ENCODE measurements at places on chromosomes 4 and X.

GRCh38 chr4:14783011-14783877 is 219.0 kb upstream of the CPEB2 start:
- peak; percentile 54 for DNase-seq

- DNase-seq: no peak
Observed at GRCh38 chr4:158993891-158994290, 109.0 kb upstream of the RAPGEF2 start.

GRCh38 chrX:26670521-26670920 is 454.6 kb downstream of the MAGEB5 start:
- DNase-seq: no peak

DNA sequence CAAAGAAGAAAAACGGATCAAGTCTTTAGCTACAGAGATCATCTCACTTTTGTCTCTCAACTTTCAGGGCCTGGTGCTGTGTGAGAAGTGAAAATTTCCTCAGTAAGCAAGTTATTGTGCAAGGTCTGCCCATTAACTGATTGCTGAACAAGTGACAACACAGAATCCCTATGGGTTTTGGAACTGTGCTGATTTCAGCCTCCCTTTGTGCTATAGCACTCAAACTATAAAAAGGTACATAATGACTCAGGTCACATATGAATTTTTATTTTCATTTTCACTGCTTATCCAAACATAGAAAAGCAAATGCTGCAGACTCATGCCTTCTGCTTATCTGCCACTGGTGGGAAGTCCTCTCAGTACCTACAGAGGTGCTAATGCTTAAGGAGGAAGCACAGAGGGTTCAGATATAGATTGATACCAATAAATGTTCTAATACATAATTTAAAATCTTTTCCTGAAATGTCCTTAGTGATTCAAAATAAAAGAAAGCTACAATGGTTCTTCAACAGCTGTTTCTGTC is 576.2 kb upstream of the CT83 start:
- no peak for DNase-seq

- DNase-seq: no peak
Observed at GRCh38 chrX:152137771-152138387, 498 bp downstream of the MAGEA10 start.

- DNase-seq: no peak
Observed at GRCh38 chrX:94576367-94577004, 902.5 kb downstream of the FAM133A start.

GRCh38 chrX:17567187-17567586 is 170.1 kb upstream of the SCML1 start:
- DNase-seq: no peak

- DNase-seq: no peak
Observed at GRCh38 chr4:15504041-15504440, 34.4 kb downstream of the CC2D2A start.

GRCh38 chr4:169620880-169621248 is 486 bp downstream of the CLCN3 start:
- DNase-seq: no peak

DNA sequence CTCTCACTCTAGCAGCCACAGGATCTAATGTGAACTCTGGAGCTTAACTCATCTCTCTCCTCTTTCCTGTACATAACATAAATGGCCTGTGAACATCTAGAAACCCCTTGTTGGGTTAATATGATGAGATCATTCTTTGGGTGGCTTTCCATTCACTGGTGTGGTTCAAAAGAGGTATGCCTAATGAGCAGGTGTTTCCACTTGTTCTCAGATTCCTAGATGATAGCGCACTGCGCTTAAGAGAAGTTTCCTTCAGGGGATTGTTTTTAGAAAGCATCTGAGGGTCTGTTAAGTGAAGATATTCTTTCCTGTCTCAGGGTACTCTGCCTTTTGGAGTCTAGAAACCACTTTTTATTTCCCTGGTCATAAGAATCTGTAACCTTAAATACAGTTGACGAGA is 32.5 kb downstream of the FRMPD4 start:
- DNase-seq: no peak

DNA sequence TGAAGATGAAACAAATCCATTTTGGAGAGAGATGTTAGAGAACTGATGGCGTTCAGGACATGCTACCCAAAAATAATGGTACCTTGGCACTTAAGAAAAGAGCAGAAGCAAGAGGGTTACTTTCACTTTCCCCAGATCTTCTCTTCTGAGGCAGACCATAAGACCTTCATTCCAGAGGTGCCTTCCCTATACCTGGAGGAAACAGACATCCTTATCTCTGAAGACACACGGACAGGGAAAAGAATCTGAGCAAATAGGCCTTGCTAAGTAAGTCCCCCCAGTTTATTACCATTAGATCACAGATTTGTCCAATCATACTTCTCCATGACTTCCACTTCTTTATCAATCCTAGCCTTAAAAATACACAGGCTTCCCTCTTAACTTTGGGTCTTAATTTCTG is 2.0 kb upstream of the FGF2 start:
- no peak for DNase-seq

- no peak for DNase-seq
Observed at GRCh38 chr4:150598909-150599308, 17.0 kb downstream of the MAB21L2 start.

DNA sequence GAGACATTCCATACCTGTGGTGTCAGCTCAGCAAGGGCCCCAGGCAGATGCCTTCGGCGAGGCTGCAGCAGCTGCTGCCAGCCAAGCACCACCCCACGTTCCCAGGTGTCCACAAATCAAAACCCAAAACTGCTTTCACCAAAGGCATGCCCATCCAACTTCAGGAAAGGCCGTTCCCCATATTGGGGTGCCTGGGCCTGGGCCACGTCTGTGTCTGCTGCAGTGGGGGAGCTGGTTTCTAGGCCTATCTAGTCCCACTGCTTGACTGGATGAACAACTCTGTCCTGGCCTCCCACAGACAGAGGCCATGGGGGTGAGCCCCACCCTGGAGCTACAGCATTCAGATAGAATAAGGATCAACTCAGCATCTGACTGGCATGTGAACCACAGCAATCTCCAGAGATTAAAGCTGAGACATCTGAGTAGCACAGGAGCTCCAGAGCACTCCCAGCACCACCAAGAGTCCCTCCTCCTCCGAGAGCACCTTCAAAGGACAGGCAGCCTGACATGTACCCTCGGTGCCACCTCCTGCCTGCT is 37.0 kb downstream of the NAT8L start:
- DNase-seq: peak; percentile 17

GRCh38 chrX:54045563-54046228 is 1.4 kb upstream of the PHF8 start:
- DNase-seq: no peak

DNA sequence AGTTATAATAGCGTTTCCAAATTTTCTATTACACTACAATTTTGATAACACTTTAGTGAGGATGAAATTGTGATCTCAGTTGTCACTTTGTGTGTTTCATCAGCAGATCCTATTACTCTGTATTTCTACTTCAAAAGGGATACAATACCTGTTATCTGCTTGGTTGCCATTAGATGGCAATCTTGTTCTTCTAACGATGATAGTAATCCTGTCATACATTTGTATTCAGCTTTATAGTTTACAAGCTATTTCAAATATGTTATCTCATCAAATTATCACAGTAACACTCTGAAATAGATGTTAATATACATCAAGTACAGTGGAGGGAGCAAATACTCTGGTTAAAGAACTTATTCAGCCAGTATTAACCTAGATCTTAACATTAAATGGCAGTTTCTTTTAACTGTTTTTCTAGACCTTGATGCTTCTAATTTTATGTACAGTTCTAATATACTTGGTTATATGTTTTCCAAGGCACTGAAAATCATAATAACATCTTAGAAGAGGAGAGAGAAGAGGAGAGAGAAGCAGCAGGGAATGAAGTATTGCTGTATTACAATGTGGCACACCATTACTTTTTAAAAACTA is 292.0 kb downstream of the CCSER1 start:
- DNase-seq: peak; percentile 19

DNA sequence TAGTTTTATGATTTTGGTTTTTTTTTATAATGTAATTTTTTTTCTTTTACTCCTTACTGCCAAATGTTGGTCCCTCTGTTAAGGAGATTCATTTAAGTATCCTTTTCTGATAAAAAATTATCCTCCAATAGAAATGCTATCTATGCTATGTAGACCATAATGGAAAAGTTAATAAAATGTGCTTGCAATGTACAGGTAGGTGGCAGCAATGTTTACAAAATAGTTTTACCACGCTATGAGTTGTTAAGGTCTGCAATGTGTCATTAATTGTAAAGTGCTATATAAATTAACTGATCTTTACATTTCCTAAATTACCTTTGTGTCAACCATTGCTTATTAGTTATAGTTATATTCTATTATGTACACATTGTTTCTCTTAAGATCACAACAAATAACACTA is 3.8 kb upstream of the CENPC start:
- DNase-seq: no peak

DNA sequence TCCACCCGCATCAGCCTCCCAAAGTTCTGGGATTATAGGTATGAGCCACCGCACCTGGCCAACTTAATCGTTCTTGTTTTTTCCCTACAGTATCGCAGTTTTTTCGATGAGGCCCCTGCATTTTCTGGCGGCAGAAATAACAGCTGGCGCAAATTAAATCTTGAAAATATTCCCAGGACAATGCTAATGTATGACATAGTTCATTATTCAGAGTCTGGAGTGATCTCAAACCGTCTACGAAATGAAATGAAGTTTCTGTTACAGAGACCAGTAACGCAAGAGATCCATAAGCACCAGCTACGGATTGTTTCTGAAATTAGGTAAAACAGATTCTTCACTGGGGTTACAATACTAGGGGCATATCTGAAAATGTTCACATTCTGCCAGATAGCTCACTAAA is 27.3 kb downstream of the CXorf58 start:
- no peak for DNase-seq

- no peak for DNase-seq
Observed at GRCh38 chr4:64584125-64584524, 174.9 kb upstream of the TECRL start.

GRCh38 chr4:171022824-171023230 is 790.4 kb upstream of the GALNTL6 start:
- no peak for DNase-seq

- DNase-seq: no peak
Observed at GRCh38 chr4:52995360-52996030, 133.4 kb downstream of the RASL11B start.

GRCh38 chr4:13347517-13348125 is 136.5 kb downstream of the RAB28 start:
- DNase-seq: no peak

GRCh38 chrX:65772842-65773241 is 105.4 kb downstream of the MSN start:
- DNase-seq: no peak

- DNase-seq: no peak
Observed at GRCh38 chr4:82886147-82886942, 4.6 kb downstream of the SEC31A start.

DNA sequence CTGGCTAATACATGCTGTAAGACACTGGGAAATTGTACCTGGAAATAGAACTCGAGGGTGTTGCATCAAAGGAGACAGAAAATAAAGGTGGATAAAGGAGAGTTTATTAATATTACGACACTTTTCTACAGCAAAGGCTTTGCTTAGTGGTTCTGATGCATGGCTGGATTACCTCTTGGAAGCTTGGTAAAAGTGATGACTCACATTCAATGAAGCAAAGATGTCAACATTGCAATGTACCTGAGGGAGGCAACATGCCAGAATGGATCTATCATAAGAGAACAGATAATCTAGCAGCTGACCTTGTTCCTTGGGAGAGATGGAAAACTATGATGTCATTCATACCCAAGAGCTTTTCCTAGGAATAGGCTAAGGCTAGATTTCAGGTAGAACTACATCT is 735.1 kb upstream of the DIAPH2 start:
- DNase-seq: no peak

DNA sequence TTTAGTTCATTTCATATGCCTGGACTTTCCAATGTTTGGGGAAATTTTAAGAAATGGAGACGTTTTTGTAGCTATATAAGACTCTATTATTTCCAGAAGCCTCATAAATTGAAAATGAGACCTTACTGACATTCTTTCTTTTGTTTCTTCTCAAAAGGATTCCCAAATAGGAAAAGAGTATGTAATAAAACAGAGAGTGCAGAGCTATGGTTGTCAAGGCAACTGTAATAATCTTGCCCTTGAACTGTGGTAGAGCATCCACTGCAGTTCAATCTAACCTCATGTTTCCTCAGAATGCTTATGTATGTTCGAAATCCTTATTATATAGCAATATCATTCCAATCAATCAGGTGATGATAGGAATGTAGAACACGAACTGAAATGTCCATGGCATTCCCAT is 54.1 kb downstream of the AMELX start:
- no peak for DNase-seq

- no peak for DNase-seq
Observed at GRCh38 chr4:26238778-26239679, 81.8 kb upstream of the RBPJ start.

GRCh38 chr4:139943277-139943676 is 210.7 kb downstream of the MAML3 start:
- no peak for DNase-seq

GRCh38 chrX:129556806-129557315 is 16.8 kb downstream of the OCRL start:
- DNase-seq: no peak

DNA sequence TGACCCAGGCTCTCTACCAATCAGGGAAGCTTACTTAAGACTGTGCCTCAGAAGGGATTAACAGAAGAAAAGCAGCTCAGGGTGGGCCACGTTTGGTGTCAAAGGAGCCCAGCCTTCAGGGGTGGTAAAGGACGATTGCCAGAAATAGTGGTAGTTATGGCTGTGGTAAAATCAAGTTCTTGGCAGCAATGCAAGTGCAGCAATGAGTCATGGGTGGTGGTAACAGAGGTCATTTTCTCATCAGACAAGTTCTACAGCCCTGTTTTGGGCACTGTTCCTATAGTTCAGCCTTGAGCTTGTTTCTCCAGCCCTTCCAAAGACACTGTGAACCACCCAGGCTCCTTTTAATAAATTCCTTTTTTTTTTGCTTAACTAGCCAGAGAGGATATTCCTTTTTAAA is 120.3 kb downstream of the EFHC2 start:
- DNase-seq: peak; percentile 52

- DNase-seq: no peak
Observed at GRCh38 chrX:8404926-8405325, 59.7 kb upstream of the VCX3B start.

DNA sequence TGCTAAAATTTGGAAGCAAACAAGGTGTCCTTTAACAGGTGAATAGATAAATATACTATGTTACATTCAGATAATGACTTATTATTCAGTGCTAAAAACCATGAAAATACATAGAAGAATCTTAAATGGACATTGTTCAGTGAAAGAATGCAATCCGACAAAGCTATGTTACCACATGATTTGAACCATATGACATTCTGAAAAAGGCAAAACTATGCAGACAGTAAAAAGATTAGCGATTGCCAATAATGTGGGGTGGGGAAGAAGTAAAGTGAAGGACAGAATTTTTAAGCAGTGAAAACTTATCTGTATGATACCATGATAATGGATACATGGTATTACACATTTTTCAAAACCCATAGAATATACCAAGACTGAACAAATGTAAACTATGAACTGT is 926.9 kb downstream of the FAT4 start:
- DNase-seq: no peak

- DNase-seq: no peak
Observed at GRCh38 chr4:146639506-146639932, 826 bp downstream of the POU4F2 start.
